Hematopoietic multipotent progenitor cell treated with erythropoietin and hydrocortisone succinate and interleukin-3 and kit ligand, for 6 days (in vitro differentiated cells): ENCODE measurements at places on chromosomes 11 and 22.

DNA sequence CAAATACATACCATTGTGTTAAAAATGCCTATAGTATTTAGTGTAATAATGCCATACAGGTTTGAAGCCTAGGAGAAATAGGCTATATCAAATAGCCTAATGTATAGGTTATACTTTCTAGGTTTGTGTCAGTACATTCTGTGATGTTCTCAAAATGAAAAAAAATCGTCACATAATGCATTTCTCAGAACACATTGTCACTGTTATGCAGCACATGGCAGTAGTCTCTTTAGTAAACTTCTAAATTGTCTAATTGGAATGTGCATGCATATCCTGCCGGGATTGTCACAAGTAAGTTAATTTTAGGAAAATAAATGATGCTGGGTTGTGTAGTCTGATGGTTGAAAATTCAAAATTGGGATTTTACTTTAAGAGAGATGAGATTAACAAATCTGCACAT is 920.1 kb upstream of the CNTN5 start:
- DNase-seq, result no peak

DNA sequence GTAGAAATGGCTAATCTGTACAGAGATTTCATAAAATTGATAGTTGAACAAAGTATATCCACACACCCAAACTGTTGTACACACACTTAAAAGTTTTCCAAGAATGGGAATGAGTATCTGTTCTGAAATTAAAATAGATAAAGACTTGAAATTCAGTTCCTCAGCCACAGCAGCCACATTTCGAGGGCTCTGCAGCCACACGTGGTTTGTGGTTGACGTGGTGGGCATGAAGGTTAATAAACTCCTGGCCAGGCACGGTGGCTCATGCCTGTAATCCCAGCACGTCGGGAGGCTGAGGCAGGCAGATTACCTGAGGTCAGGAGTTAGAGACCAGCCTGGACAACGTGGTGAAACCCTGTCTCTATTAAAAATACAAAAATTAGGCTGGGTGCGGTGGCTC is 24.0 kb downstream of the TPST2 start:
- no peak for DNase-seq

- DNase-seq, result no peak
Observed at GRCh38 chr22:45237065-45237990, 3.4 kb downstream of the KIAA0930 start.

DNA sequence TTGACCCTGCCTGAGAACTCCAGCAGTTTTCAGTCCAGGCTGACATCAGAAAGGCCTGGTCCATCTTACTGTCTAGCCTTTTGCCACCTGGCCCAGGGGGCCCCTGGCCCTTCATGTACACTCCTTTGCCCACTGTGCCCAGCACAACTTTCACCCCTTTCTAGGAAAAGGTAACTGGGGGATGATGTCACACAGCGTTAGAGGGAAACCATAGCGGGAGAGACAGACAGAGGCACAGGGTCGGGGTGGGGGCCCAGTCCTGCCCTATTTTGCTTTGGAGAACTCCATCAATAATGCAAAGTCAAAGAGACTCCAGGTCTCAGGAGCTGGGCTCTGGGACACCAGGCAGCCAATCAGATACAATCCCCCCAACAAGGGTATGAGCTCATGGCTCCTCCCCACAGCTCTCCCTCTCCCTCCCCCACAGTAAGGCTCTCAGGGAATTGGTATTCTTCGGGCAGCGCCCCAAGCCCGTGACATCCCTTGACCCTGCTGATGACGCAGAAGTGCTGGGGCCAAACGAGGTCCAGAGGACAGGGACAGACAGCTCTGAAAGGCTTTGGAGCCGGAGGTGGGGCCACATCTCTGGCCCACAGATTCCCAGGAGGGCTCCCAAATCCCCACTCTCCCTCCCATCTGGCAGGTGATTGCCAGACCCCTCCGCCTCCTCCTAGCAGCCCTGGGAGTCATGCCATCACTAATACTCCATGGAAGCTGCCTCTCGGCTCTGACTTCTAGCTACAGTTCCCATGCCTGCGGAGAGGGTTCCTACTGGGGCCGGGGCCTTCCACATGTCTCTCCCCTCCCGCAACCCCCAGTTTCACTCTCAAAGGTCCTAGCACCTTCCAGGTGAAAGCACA is 5.9 kb downstream of the USP2 start:
- DNase-seq, result no peak

DNA sequence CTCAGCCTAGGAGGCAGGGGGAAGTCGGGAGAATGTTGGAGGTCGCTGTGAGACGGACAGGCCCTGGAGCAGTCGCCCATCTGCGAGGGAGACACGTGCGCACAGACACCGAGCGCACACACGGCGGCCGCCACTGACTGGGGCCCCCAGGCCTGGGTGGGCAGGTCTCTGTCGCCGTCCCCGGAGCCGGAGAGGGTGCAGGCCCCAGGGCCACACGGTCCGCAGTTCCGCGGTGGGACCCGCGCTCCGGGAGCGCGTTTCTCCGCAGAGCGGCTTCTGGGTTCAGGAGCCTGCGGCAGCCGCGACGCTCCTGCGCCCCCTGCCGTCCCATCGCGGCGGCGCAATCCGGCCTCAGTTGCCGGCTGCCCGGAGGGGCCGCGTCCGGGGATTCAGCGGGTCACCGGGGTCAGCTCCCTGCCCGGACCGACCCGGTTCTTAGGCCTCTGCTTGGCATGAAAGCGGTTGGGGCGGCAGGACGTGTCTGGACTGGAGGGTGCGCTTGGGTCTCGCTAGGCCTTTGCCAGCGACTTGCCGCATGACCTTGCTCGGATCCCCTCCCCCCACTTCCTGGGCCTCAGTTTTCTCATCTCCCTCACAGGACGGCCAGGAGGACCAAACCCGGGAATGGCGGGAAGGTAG is 31.2 kb downstream of the PDE2A start:
- DNase-seq, result peak; percentile 58

GRCh38 chr22:48850658-48851287 is 976.9 kb downstream of the BRD1 start:
- no peak for DNase-seq

- no peak for DNase-seq
Observed at GRCh38 chr11:108859510-108859909, 194.6 kb downstream of the DDX10 start.

GRCh38 chr11:118939404-118939915 is 13.7 kb upstream of the BCL9L start:
- no peak for DNase-seq

DNA sequence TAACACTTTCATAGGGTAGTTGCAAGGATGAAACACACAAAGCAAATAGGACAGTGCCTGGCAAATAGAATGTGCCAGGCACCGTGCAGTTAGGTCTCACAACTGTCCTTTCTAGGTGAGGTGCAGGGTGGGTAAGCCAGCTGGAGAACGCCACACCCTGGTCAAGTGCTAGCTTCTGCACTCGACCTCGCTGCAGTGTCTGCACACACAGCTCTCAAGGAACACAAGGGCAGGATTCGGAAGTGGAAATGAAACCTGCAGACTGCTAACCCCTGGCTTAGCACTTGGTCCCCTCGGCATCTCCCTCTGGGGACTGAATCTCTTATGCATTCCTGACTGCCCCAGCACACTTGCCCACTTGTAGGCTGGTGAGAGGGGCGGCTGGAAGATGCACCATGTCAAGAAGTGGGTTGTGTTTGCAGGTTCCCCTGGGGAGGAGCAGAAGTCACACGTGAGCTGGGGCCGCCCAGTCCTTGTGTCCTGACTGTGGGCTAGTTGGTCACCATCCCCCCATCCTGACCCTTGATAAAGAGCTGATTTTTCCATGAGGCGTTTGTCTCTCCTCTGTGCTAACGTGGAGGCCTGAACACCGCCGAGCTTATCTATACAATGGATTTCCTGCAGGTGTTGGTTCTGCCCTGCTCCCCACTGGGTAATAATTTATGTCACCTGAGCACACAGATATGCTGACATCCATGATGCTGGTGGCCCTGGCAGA is 89.0 kb downstream of the MICAL2 start:
- DNase-seq, result no peak

DNA sequence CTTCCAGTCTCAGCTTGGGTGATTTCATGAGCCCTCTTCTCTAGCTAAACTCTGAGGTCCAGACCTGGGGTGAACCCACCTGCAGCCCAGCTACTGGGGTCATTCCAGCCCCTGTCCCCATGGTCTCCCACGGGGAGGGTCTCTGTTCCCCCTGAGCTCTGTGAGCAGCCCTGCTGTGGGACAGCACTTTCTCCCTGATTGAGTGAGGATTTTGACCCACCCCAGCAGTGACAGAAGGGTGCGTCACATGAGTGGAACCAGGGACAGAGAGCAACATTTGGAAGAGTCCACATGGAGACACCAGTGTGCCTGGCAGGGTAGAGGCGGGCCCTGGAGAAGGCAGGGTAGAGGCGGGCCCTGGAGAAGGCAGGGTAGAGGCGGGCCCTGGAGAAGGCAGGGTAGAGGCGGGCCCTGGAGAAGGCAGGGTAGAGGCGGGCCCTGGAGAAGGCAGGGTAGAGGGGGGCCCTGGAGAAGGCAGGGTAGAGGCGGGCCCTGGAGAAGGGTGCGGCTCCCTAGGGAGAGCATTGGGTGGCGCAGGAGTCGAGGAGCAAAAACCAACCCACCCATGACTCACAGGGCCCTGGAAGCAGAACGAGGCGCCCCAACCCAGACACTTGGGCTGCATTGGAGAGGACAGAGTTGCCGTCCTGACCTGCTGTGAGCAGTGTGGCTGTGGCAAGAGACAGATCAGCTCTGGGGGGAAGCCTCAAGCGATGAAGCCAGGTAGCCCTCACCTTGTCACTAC is 227.7 kb upstream of the B3GAT1 start:
- DNase-seq, result peak; percentile 8

DNA sequence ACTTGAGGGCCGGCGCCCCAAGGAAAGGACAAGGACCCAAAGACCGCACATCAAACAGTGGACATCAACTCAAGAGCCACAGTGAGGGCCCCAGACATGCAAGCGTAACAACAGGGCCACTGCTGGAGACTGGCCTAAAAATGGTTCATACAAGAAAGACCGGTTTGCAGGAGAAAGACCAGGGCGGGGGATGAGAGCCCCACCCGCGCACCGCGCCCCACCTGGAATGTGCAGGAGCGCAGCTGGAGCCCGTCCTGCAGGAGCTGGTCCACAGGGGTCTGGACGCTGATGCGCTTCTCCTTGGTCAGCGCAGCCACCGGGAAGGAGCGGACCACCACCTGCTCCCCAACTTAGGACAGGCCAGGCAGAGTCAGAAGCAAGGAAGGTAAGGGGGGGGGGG is 13.9 kb downstream of the SBF1 start:
- no peak for DNase-seq

GRCh38 chr11:57224537-57224936 is 12.5 kb downstream of the APLNR start:
- no peak for DNase-seq

- DNase-seq, result no peak
Observed at GRCh38 chr11:24373516-24373915, 123.3 kb upstream of the LUZP2 start.

- DNase-seq, result peak; percentile 18
Observed at GRCh38 chr11:108496643-108497256, 1.4 kb downstream of the POGLUT3 start.

DNA sequence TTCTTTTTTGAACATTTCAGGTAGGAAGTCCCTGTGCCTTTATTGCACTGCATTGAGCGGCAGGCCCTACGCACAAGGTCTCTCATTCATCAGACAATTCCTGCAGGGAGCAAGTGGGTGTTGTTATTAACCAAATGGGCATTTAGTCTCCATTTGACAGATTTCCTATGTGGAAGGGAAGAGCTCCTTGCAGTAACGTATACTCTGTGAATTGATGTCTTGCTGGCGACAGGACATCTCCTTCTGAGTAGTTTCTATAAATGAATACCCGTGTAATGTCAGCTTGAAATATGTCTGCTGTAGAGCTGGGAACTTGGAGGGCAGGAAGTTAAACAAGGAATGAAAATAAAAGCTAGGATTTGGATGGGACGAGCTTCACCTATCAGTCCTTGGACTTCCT is 3.7 kb downstream of the OR5B21 start:
- DNase-seq, result no peak
